T-helper 2 cell treated with Interferon-gamma antibody and Interleukin-4, amounts not matched to agents 5 μg/mL and 100 μg/mL, for 36 hours (primary cell): ENCODE measurements at places on chromosomes 5 and 9.

DNA sequence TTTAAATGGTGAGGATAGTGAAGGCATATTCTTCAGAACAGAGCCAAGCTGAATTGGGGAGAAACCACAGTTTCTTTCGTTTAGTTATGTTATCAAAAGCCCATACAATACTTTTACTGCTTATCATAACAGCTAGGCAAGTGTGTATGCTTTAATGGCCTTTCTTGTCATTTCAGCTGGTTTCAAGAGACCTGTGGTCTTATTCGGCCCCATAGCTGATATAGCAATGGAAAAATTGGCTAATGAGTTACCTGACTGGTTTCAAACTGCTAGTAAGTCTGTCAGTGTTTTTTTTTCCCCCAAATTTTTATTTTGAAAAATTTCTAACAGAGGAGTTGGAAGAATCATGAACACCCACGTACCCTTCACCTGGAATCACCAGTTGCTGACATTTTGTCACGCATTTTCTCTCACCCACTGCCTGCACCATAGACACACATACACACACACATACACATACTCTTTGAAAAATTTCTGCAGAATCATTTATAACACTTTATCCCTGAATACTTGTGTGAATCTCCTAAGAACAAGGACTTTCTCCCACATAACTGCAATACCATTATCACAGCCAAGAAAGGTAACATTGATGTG is 63.7 kb downstream of the TJP2 start:
- no peaks in the 10 kb centered on the region for H3K27me3 ChIP-seq
- H3K4me1 ChIP-seq, result no peaks in the 10 kb centered on the region
- no peak overlapping the region for H3K4me3 ChIP-seq
- DNase-seq, result no peak

GRCh38 chr5:68021916-68022315 is 193.6 kb upstream of the PIK3R1 start:
- no peak overlapping the region for H3K27ac ChIP-seq
- H3K4me1 ChIP-seq, result no peaks in the 10 kb centered on the region
- H3K4me3 ChIP-seq, result no peak overlapping the region
- no peaks in the 10 kb centered on the region for H3K27me3 ChIP-seq

GRCh38 chr5:151245680-151246219 is 7.2 kb upstream of the GM2A start:
- H3K4me3 ChIP-seq, result no peak overlapping the region
- H3K4me1 ChIP-seq, result peaks cover 20% of the 10 kb centered on the region
- H3K36me3 ChIP-seq, result no peaks in the 10 kb centered on the region
- no peak overlapping the region for H3K27ac ChIP-seq
- H3K27me3 ChIP-seq, result no peaks in the 10 kb centered on the region

DNA sequence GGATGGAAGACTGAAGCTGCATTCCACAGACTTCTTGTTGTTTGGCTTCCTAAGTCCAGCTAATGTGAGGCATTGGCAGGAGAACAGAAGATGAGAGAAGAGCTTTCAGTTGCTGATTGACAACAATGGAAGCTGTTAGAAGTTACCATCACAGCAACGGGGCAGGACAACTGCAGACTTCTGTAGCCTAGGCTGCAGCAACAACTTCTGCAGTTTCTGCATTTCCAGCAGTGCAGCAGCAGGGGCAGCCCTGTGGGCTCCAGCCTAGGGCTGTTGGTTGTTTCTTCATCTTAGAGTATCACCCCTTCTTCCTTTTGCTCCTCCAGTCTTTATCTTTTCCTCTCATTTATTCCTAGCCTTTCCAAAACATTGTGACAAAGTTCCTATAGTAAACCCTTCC is 528.8 kb upstream of the PTGER4 start:
- H3K27ac ChIP-seq, result no peak overlapping the region
- H3K36me3 ChIP-seq, result no peaks in the 10 kb centered on the region
- peaks cover 10% of the 10 kb centered on the region for H3K4me1 ChIP-seq
- no peak for DNase-seq
- no peak overlapping the region for H3K4me3 ChIP-seq
- no peaks in the 10 kb centered on the region for H3K27me3 ChIP-seq

- no peak overlapping the region for H3K27ac ChIP-seq
- H3K36me3 ChIP-seq, result no peaks in the 10 kb centered on the region
- no peak overlapping the region for H3K4me3 ChIP-seq
- peaks cover 3% of the 10 kb centered on the region for H3K27me3 ChIP-seq
- peaks cover 5% of the 10 kb centered on the region for H3K4me1 ChIP-seq
- no peak for DNase-seq
These were observed 17.9 kb upstream of the C5orf47 start for GRCh38 chr5:173970878-173971650.

DNA sequence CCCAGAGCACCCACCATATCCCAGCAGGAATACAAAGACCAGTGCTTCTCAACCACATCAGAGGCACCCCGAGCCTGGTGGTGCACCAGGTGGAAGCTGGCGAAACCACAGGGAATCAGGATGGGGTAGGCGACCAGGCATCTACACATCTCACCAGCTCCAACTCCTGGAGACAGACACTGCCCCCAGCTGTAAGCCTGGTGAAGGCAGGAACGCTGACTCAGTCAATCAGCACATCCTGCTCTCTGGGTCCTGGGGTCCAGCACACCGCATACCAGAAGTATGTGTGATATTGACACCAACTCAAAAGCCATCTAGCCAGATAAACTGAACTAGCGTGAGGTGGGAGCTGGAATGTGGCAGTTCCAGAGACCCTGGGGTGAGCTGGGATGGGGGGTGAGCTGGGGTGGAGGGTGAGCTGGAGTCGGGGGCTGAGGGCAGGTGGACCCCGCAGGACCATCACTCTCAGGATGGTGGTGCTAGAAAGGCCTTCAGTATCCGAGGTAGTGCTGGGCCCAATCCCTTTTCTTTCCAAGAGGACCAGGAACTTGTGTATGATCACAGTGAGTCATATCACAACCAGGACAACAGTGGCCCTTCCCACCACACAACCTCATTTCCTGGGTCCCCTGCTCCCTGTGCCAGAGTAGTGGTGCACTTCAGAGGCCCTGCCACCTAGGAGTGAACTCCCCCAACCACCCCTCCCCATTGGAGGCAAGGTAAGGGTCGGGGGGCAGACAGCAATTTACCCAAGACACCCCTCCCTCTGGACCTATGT is 2.5 kb downstream of the DBN1 start:
- H3K27ac ChIP-seq, result no peak overlapping the region
- H3K4me1 ChIP-seq, result peaks cover 22% of the 10 kb centered on the region
- peaks cover 3% of the 10 kb centered on the region for H3K36me3 ChIP-seq
- H3K27me3 ChIP-seq, result peaks cover 9% of the 10 kb centered on the region

GRCh38 chr9:2800394-2801179 is 43.3 kb downstream of the PUM3 start:
- no peaks in the 10 kb centered on the region for H3K27me3 ChIP-seq
- peak overlapping the region; percentile 41 for H3K27ac ChIP-seq
- DNase-seq, result no peak
- H3K36me3 ChIP-seq, result peaks cover 73% of the 10 kb centered on the region

DNA sequence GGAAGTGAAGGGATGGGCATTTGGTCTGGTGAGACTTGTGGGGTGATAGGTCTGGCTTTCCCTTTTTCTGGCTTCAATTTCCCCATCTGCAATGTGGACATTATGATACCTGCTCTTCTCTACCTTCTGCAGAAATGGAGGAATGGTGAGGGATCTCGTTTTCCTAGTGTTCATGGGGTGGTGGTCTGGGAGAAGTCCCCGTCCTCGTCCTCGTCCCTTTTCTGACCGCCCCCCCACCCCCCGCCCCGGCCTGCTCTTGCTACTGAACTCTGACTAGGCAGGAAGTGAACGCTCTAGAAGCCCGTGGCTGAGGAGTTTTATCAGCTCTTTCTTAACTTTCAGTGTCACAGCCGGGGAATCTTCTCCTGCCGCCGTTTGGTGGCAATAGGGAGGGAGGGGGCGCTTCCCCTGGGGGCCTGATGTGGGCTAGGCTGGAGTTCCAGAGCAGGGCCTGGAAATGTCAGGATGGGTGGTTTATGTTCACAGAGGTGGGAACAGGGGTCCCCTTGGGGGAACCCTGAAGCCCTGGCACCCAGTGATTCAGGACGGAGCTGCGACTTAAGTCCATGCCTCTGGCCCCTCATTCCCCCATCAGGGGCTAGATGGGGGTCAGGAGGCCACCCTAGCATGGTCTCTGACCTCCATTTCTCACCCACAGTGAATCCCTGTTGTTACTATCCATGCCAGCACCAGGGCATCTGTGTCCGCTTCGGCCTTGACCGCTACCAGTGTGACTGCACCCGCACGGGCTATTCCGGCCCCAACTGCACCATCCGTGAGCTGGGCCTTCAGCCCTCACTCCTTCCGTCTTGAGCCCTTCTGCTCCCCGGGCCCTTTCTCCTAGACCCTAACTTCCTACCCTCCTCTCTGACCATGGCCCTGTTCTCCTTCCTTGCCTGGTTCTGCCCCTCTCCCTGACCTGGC is 6.7 kb downstream of the PTGS1 start:
- H3K27me3 ChIP-seq, result peaks cover 7% of the 10 kb centered on the region
- no peak overlapping the region for H3K4me3 ChIP-seq
- H3K4me1 ChIP-seq, result peaks cover 2% of the 10 kb centered on the region
- no peak for DNase-seq
- no peaks in the 10 kb centered on the region for H3K36me3 ChIP-seq

- H3K27me3 ChIP-seq, result peaks cover 7% of the 10 kb centered on the region
- no peak overlapping the region for H3K4me3 ChIP-seq
- peaks cover 3% of the 10 kb centered on the region for H3K4me1 ChIP-seq
- no peaks in the 10 kb centered on the region for H3K36me3 ChIP-seq
These were observed 27.0 kb downstream of the PTGES start for GRCh38 chr9:129725795-129726251.

DNA sequence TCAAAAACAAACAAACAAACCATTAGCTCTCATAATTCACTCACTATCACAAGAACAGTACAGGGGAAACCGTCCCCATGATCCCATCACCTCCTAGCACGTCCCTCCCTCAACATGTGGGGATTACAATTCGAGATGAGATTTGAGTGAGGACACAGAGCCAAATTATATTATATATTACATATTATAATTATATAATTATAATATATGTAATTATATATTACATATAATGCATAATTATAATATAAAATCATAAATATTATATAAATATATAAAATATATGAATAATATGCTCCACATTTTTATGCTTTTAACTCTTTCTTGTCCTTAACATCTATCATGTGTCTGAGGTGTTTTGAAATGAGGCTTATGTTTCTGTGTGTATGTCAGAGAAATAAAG is 3.4 kb upstream of the C9 start:
- H3K27ac ChIP-seq, result no peak overlapping the region
- H3K4me1 ChIP-seq, result no peaks in the 10 kb centered on the region
- no peak for DNase-seq
- H3K27me3 ChIP-seq, result peaks cover 3% of the 10 kb centered on the region
- no peaks in the 10 kb centered on the region for H3K36me3 ChIP-seq
- H3K4me3 ChIP-seq, result no peak overlapping the region

- peaks cover 2% of the 10 kb centered on the region for H3K36me3 ChIP-seq
- no peak overlapping the region for H3K4me3 ChIP-seq
- peaks cover 6% of the 10 kb centered on the region for H3K4me1 ChIP-seq
- H3K27ac ChIP-seq, result no peak overlapping the region
- DNase-seq, result no peak
These were observed 614 bp upstream of the LCN6 start for GRCh38 chr9:136748666-136749611.

DNA sequence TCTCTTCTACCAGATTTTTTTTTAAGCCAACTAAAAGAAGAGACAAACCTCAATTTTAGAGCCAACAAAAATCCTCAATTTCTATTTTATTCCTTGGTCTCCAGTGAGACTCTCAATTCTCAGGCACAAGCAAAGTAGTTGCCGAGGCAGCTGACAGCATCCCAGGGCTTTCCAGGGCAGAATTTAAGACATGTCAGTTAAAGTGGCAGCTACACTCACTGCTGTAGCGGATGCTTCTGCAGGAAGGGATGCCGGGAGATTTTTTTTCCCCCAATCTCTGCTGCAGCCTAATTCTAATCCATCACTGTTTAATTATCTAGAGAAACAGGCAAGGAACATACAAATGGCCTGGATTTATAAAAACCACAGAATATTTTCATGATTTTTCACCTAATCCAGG is 57.0 kb downstream of the TTC39B start:
- H3K4me3 ChIP-seq, result no peak overlapping the region
- DNase-seq, result no peak
- peaks cover 15% of the 10 kb centered on the region for H3K4me1 ChIP-seq
- peaks cover 15% of the 10 kb centered on the region for H3K36me3 ChIP-seq
- no peak overlapping the region for H3K27ac ChIP-seq

DNA sequence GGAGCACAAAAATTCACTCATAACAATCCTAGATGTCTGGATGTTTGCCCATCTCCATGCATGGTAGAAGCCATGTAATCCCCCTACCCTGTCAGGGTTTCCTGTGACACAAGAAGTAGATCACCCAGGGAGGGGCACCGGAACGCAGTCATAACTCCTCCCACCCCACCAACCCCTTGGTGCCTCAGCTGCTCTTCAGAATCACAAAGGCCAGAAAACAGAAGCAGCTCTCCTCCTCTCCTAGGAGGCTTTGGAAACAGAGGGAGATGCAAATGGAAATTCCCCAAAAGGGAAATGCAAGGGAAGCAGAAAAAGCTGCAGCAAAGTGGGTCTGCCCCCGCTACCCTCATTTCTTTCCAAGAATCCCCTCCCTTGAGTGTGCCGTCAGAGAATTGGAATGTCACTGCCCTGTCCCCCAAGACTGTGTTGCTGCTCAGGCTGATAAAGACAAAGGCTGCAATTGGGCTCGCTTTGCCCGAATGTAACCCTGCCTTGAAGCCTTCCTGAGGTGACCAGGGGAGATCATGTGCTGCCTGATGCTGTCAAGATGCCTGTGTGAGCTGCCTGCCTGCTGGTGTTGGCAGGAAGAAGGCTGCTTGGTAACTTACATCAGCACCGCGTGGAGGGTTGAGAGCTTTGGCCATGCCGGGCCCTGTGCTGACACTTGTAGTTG is 65.5 kb upstream of the ABCA1 start:
- peaks cover 25% of the 10 kb centered on the region for H3K4me1 ChIP-seq
- peaks cover 1% of the 10 kb centered on the region for H3K36me3 ChIP-seq
- no peak for DNase-seq
- H3K27ac ChIP-seq, result no peak overlapping the region

- no peaks in the 10 kb centered on the region for H3K27me3 ChIP-seq
- no peak overlapping the region for H3K4me3 ChIP-seq
- DNase-seq, result no peak
These were observed 213.7 kb upstream of the SNX2 start for GRCh38 chr5:122561209-122561608.

GRCh38 chr5:53071298-53071697 is 38.3 kb downstream of the MOCS2 start:
- H3K27me3 ChIP-seq, result peaks cover 11% of the 10 kb centered on the region
- H3K4me3 ChIP-seq, result no peak overlapping the region
- no peak for DNase-seq
- H3K27ac ChIP-seq, result no peak overlapping the region
- H3K36me3 ChIP-seq, result peaks cover 50% of the 10 kb centered on the region

DNA sequence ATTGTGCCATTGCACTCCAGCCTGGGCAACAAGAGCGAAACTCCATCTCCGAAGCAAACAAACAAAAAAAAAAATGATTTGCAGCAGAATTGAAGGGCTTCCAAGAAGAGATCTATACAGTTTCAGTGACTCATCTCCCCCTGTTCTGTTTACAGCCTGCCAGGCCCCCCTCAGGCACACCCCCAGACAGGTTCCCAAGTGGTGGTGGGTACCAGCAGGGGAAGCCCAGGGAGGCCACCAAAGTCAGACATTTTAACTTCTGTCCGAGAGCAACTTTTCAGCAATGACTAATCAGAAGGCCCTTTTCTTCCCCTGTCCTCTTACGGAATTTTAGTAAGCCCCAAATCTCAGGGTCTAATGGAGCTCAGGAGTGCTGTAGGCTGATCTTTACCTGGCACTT is 98.7 kb downstream of the PAX5 start:
- H3K36me3 ChIP-seq, result no peaks in the 10 kb centered on the region
- DNase-seq, result no peak
- no peak overlapping the region for H3K4me3 ChIP-seq
- H3K4me1 ChIP-seq, result no peaks in the 10 kb centered on the region
- peaks cover 7% of the 10 kb centered on the region for H3K27me3 ChIP-seq

GRCh38 chr9:131475111-131475955 is 27.4 kb upstream of the POMT1 start:
- no peak overlapping the region for H3K27ac ChIP-seq
- no peak overlapping the region for H3K4me3 ChIP-seq
- H3K36me3 ChIP-seq, result peaks cover 66% of the 10 kb centered on the region
- no peak for DNase-seq
